Activated T-cell treated with anti-CD3 and anti-CD28 coated beads, Interleukin-2, amount 50 U/mL, for 48 hours (primary cell): ENCODE measurements at places on chromosomes 2 and 18.

GRCh38 chr18:47260120-47260923 lies 8.9 kb upstream of the SKOR2 start:
- DNase-seq = no peak

GRCh38 chr2:168884975-168885374 lies 5.3 kb downstream of the SPC25 start:
- no peak for DNase-seq

DNA sequence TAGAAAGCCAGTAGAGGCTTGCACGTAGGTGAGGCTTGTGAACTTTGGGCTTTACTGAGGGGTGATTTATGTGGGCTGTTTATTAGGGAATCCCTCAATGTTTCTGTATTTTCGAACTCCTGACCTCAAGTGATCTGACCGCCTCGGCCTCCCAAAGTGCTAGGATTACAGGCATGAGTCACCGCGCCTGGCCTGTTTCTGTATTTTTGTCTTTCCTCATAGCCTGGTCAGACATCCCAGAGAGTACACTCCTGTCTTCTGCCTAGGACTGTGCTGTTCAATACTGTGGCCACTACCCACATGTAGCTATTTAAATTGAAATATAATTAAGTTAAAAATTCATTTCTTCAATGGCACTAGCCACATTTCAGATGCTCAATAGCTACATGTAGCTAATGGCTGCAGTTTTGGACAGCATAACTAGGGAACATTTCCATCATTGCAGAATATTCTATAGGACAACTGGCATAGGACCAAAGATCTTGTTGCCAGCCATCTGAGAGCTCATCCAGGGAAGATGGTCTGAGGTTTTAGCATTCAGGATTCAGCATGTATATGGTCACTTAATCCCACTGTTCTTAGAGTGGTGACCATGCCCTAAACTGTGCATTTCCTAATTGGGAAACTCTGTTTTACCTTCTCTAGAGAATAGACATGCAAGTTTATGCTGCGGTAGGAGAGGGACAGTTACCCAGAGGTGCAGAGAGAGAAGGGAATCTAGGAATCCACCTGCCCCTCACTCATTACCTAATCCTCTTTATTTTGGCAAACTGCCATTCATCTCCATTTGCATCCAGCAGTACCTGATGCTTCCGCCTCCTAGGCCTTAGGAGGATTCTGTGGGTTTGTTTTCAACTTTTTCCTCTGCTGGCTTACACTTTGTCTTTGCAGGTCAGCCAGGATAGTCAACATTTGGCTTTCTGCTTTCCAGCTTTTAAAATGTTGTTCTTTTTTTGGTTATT lies 64.4 kb downstream of the LCLAT1 start:
- DNase-seq = no peak

DNA sequence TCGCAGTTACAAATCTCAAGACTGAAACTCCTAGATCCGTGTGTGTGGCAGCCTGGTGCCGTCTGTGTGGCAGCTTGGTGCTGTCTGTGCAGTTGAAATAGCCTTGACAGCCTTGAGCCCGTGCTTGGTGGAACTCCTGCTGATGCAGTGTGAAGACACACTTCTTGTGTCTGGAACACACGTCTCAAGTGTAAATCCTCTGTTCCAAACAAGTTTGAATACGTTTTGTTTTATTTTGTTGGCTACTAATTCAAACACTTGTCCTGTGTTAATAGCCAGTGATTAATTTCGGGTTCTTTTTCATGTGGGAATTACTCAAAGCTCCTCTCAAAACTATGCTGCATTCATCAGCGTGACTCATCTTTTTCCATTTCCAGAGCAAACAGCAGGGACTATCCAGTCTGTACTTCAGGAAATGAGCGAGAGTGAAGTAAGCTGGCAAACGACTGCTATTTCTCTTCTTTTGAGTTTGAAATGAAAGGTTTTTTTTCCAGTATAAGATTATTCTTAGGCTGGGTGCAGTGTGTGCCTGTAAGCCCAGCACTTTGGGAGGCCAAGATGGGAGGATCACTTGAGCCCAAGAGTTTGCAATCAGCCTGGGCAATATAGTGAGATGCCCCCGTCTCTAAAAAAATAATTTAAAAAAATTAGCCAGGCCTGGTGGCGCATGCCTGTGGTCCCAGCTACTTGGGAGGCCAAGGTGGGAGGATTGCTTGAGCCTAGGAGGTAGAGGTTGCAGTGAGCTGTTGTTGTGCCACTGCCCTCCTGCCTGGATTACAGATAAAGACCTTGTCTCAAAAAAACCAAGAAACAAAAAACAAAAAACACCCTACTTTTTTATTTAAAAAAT lies 152.9 kb downstream of the SPP2 start:
- peak; percentile 34 for DNase-seq

DNA sequence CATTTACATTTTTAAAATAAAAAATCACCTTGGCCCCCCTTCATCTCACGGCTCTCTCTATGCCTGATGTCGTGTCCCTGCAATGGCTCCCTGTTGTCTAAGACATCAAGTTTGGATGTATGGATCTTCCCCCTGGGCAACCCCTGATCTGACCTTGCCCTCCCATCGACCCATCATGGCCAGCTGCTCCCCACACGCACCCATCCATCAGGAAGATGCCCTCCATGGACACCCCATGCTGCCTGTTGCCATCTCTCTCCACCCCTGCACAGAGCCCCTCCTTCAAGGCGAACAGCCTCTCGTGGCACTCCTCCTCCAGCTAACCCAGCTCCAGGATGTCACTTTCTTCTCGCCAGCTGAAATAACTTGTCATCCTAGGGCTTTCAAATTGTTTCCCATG lies 59.5 kb downstream of the DPYSL5 start:
- DNase-seq = no peak
